ENCODE measurements at places on chromosomes 5 and 9.

GRCh38 chr5:25568989-25569625 lies 924.3 kb upstream of the CDH10 start:
- DNase-seq: peak; percentile 33

GRCh38 chr9:74573640-74574191 lies 76.6 kb downstream of the RORB start:
- no peak for DNase-seq

DNA sequence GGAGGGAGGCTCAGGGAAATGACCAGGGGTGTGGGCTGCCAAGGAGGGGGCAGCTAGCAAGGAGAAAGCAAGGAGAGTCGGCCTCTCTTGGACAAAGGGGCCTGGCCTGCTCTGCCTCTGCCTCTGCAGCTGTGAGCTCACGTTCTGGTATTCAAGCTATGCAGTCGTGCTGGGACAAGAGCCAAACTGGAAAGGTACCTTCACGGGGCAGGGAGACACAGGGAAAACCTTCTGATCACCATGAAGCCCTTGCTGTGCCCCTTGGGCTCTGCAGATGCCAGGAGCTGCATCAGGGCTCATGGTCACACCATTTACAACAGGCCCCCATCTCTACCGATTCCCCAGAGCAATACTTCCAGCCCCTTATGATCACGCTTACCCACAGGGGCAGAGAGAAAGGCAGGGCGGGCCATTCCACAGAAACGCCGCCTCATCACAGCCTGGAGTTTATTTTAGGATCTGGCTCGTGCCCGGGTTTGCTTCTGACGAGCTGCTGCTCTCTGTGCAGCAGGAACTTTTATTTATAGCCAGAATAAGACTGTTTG lies 63.2 kb downstream of the PRRT1B start:
- no peak for DNase-seq

DNA sequence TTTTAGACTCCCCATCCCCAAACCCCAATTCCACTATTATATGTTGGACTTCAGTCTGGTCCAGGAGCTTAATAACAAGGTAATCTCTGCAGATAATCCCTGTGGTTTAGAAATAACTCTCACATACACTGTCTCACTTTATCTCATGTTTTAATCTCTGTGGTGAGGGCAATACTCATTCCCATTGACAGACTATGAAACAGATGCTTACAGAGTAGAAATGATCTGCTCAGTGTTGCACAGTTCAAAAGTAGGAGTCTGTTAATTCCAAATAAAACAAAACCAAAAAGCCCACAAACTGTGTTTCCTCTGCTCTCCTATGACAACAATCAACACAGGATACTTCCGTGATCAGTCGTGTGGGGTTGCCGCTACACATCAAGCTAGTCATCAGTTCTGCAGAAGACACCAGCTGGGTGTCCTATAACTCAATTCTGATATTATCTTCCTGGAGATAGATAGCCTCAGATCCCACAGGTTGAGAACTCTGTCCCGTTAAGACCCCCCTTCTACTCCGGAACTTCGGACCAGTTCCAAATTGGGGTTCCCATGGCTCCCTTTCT lies 26.3 kb upstream of the FANCC start:
- no peak for DNase-seq

- DNase-seq: no peak
Measured at GRCh38 chr5:139642891-139643871, 5.0 kb upstream of the CXXC5 start.

GRCh38 chr9:134474055-134474370 lies 147.8 kb downstream of the RXRA start:
- DNase-seq: no peak

- peak; percentile 56 for DNase-seq
Measured at GRCh38 chr9:114414346-114414745, 26.6 kb upstream of the AKNA start.

- no peak for DNase-seq
Measured at GRCh38 chr9:33455945-33456344, 8.6 kb upstream of the AQP3 start.

- DNase-seq: no peak
Measured at GRCh38 chr9:129667850-129668249, 2.4 kb downstream of the PRRX2 start.

- no peak for DNase-seq
Measured at GRCh38 chr5:88588609-88589008, 294.4 kb downstream of the MEF2C start.

DNA sequence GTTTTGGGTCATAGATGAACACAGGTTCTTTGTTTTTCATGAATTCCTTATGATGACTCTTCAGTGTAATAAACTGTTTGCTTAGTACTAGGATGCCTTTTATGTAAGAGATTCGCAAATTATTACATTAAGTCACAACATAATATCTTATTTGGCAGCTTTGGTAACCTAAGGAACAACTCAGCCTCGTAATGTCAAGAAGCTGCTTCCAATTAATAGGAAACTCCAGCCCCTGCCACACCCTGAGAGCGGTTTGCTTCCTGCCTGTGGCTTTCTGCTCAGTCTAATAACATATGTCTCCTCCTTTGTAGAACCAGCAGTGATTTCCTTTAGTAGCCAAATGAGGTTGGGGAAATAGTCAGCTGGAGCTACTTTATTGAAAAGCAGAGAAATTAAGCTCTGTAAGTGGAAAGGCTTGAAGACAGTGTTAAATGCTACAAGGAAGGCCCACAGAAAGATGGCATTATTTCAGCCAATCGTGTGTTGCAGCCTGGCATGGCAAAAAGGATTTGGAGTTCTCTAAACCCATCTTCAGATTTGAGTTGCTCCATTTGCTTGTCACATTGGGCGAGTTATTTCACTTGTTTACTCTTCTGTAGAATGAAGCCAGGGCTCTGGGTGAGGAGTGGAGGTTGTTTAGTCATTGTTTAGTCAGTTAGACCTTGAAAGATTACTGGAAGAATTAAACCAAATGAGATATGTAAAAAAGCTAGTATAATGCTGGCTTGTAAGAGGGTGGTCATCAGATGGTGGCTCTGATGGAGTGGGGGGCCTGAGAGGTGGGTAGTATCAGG lies 54.1 kb downstream of the MTAP start:
- DNase-seq: no peak

DNA sequence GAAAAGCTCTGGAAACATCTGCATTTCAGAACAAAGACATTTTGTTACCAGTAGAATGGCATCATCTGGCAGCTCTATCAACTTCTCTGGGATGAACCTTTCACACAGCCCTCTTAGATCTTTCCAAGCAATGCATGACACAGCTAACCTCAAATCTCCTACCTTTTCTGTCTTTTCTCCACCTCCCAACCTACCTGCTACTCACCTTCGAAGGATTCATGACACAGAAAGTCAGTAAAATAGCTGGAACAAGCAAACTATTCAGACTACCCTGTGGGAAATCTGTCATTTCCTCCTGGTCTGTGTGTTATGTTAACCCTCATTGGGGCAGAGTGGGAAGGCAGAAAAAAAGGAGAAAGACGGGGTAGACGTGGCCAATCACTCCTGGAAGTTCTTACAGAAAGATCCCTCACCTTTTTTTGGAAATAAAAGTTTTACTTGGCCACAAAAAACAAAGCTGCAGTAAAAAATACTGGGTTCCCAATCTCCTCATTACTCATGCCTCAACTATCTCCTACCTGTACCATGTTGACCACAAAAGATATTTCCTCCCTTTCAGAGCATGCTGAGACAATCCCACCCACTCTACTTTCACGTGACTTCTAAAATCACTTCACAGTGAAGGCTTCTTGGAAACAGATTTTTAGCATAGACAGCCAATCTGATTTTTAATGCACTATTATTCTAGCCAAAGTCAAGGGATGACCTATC lies 362.1 kb upstream of the RFX3 start:
- DNase-seq: no peak

GRCh38 chr9:34777666-34778065 lies 67.7 kb upstream of the CCL21 start:
- DNase-seq: peak; percentile 75

DNA sequence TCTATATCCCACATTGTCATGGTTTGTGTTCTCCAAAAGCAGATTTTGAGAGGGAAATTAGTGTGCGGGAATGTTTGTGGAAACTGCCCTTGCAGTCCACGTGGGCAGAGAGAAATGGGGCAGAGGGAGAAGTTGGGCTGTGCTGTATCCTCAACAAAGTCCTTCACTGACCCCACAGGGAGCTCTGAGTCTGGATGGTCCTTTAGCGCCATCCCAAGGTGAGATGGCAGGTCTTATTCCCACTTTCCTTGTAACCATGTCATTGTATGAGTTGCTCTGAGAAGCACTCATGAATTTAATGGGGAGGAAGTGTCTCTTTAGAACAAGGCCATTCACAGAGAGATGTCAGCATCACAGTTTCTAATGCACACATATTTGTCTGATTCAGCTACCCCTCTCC lies 127.1 kb downstream of the ANKRD18B start:
- DNase-seq: no peak

- no peak for DNase-seq
Measured at GRCh38 chr5:167639766-167640165, 651.7 kb upstream of the WWC1 start.

GRCh38 chr5:31952067-31952466 lies 222.1 kb downstream of the GOLPH3 start:
- no peak for DNase-seq

GRCh38 chr9:131484560-131485185 lies 18.0 kb upstream of the POMT1 start:
- DNase-seq: no peak

GRCh38 chr9:96502539-96503373 lies 52.8 kb downstream of the HABP4 start:
- no peak for DNase-seq

GRCh38 chr5:8848997-8849594 lies 696.8 kb downstream of the SEMA5A start:
- DNase-seq: no peak

DNA sequence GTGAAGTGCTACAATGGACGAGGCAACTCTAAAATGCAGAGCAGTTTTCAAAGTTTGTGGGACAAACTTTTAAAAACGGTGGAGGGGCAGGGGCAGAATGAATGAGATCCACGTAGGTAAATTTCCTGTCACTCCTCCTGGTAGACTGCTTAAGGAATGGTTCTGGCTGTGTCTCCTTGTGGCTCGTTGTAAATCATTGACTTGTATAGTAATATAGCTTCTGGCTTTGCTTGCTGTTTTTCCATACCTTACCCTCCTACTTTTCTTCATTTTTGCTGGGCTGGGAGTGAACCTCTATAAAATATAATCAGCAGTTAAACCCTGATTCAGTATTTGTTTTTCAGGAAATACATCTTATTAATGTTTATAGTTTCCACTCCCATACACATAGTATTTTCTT lies 235.7 kb downstream of the TUSC1 start:
- no peak for DNase-seq

DNA sequence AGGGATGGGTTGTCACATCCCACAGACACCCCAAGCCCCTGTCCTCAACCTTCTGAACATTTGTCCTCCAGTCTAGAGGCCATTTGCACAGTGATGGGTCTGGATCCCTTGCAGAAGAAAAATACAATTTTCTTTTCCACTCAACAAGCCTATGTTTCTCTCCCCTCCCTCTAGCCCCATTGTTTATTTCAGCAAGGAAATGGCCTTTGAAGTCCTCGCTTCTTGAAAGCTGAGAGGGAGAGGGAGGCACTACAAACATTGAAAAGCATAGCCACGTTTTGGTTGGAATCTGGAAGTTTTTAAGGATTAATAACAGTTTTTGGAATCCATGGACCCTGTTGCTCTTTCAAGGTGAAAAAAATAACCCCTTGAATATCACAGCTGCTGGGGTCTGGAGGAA lies 24.0 kb upstream of the ARSI start:
- no peak for DNase-seq

DNA sequence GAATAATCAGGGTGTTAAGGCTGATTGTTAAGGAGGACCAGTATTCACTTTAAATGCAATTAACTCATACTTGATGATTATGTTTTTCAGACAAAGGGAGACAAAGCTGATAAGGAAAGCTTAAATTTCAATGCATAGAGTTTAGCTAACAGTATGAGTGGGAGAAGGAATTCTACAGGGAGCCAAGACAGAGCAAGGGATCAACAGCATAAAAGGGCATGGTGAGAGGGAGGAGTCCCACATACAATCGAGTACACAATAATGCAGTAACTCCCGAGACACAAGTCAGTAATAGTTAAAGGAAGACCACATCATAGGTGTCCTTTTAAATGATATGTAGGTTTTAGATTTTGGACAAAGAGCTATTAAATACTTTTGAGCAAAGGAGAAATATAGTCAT lies 191.7 kb upstream of the PTPRD start:
- DNase-seq: no peak

DNA sequence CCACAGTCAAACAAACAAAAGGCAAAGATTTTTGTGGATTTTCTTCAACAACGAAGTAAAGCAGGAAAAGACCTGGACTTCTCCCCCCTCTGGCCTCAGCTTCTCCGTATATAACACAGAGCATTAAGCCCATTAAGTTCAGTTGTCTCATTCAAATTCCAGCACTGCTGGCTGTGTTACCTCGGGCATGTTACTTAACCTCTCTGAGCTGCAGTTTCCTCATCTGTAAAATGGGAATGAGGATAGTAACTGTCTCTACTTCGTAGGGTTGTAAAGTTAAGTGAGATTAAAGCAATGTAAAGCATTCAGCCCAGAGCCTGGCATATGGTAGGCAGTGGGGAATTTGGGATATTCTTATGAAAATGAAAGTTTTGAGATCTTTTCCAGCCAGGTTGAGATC lies 92.7 kb upstream of the SMIM23 start:
- DNase-seq: no peak

DNA sequence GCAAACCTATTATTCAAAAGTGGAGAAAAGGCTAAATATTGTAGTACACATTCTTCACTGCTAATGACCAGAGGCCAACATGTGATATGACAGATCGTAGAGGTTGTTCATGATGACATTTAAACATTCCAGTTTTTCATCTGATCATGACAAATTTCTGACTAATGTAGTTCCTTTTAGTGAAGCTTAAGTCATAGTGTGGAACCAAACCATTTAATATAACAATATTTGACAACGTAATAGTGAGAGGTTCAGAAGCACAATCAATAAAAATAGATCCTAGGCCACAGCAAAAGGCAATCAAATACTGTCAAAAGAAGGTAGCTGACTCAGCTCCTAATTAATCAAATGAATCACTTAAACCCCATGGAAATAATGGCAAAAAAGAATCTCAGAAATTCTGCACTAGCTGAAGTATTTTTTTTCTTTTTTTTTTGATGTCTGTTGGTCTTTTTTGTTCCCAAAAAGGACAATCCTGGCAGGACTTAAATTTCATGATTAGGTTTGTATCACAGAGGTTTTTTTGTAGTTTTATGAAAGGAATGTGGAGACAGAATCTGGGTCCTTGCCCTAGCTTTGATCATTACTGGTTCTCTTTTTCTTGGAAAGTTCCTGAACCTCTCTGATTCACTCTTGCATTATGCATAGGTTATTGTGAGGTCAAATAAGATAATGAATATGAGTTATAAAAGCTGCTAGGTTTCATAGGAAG lies 795.0 kb downstream of the DTWD2 start:
- DNase-seq: no peak

DNA sequence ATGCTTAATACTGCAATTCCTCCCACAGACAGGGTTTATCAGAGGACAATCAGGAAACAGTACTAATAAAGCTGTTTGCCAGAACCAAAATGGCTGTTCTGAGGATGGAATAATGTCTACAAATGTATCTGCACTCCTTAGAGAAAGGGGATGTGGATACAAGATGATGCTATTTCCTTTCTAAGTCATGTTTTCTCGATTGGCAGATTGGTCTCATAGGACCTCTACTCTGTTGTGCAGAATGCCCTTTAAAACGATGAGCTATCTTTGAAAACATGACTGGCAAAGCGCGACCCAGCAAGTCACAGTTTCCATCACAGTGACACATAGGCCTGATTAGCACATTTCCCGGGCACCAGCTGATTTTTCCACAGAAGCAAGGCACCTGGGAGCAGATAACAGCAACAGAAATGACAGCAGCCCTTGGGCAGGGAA lies 54.0 kb downstream of the AOPEP start:
- no peak for DNase-seq

GRCh38 chr5:7207979-7208378 lies 188.0 kb upstream of the ADCY2 start:
- no peak for DNase-seq

Data from suppressor macrophage treated with lipopolysaccharide for 1 hour (primary cell).